ENCODE measurements at places on chromosomes 6 and 20.

DNA sequence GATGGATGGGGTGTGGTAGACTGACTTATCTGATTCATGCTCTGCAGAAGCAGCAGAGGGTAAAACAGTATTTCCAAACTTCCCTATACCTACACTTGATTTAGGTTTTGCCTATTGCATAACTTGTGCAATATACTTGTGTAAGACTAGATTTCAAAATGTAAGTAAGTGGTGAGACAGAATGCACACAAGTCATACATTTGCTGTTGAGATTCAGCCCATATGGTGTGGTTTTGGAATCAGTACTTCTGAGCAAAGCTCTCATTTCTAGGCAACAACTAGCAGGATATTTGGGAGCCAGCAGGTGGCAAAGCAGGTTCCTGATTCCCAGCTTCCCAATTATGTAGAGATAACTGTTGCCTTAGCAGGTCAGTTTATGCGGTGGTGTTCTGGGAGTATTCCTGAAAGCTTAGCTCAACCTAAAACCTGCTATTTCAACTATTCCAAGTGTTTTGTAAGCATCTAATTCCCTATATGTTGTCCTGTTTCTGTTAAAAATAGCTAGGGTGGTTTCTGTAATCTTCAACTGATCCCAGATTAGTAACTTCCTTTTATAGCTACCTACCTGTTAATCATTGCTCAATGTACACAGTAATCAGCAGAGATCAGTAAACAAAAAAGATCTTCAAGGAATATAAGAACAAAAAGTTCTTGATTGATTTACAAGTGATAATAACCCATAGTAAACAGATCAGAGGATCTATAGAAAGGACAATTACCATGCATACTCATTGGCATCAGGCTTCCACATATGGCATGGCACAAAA lies 8.5 kb upstream of the FABP7 start:
- no peak for DNase-seq

DNA sequence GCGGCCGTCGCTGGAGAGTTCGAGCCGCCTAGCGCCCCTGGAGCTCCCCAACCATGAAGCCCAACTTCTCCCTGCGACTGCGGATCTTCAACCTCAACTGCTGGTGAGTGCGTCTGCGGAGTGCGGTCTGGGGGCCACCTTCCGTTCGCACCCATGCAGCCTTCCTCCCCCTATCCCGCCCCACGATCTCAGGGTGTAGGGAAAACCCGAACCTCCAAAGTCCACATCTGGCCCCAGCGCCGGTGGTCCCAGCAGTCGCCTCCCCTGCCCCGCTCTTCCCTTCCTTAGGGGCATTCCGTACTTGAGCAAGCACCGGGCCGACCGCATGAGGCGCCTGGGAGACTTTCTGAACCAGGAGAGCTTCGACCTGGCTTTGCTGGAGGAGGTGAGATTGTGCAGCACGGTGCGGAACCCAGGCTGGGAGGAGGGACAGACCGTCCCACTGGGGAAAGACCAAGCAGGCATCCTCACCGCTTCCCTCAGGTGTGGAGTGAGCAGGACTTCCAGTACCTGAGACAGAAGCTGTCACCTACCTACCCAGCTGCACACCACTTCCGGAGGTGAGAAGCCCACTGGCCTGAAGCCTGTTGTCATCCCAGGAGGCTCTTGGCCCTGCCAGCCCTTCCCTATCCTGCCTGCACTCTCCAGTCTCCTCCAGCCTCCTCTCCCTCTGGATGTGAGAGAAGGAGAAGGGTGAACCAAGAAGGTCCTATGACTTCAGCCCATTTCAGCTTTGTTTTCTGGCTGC lies 719 bp downstream of the SMPD2 start:
- peak; percentile 63 for DNase-seq

GRCh38 chr6:56214041-56214702 lies 33.2 kb downstream of the COL21A1 start:
- DNase-seq = no peak

DNA sequence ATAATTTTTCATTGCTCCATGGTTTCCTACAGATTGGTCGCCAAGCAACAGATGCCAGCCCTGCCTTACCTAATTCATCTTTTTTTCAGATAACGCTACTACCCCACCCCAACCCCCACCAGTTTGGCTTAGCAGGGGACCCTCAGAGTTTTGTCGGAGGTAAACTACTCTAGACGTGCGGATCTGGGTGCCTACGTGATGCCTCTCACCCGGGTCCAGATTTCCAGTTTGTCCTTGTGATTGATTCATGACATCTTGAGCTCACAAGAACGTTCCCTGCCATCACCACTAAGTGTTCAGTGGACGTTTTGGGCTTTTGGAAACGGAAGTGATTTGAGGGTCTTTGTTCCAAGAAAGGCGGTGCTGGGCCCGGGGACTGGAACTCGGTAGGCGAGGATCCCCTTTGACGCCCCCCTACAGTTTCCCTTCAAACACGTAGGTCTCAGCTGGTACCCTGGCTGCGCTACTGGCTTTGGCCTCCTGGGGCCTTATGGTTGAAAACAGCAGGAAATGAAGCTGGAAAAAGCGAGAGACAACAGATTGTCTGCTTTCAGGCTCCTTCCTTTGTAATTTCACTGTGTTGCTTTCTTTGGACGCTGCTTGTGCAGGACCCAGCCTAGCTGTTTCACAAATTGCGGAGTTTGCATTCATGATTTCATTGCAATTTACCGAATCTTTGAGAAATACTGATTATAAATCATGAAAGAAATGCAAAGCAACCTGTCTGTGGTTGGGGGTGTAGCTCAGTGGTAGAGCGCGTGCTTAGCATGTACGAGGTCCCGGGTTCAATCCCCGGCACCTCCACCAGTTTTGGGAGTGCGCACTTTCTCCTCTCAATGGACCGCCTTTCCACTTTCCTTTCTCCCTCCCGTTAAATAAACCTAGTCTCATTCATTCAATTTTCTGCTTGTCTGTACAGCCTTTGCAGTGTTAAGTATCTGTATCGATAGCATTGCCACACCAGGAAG lies 81.0 kb downstream of the GPX5 start:
- no peak for DNase-seq

DNA sequence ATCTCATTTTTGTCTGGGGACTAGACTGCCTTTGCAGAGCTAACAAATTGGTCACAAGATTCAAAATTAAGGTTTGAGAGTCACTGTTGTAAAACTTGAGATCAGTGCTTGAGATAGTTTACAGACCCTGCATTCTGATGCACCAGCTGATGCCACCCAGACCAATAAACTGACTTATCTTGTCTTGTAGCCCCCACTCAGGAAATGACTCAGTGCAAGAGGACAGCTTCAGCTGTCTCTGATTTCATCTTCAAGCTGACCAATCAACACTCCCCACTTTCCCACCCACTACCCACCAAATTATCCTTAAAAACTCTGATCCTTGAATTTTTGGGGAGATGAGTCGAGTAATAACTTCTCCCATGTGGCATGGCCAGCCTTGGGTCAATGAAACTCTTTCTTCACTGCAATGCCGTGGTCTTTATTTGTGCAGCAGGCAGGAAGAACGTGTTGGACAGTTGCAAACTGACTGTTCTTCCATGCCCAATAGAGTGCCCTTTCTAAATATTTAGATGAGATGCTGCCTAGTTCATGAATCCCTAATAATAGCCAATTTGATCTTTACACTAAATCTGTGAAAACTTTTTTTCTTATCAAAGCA lies 48.3 kb upstream of the PROKR2 start:
- DNase-seq = no peak

DNA sequence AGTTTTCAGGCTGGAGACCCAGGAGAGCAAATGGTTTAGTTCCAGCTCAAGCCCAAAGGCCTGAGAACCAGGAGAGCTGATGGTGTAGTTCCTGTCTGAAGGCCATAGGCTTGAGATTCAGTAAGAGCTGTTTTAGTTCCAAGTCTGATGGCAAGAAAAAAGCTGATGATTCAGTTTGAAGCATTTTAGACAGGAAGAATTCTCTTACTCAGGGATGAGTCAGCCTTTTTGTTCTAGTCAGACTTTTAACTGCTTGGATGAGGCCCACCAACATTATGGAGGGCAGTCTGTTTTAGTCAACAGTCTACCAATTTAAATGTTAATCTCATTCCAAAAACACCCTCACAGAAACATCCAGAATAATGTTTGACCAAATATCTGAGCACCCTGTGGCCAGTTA lies 2.5 kb downstream of the ZSCAN26 start:
- DNase-seq = no peak

- no peak for DNase-seq
Observed at GRCh38 chr6:84779380-84779779, 15.0 kb upstream of the TBX18 start.

DNA sequence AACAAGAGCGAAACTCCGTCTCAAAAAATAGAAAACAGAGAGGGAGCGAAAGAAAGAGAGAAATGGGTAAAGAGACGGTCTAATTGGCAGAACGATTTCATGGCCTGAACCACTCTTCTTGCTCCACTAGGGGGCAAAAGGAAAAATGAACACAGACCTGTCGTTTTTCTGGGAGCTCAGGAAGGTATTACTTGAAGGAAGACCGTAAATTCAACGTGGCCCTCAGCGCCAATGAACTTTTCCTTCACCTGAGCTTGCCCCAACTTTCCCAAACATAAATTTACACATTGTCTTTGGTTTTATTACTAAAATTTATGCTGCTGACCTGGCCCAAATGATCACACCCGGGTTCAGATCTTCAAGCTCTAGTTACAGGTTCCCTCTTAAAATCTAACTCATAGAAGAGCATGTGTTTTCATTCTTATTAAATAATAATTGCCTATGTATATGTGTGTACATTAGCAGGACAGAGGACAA lies 67.3 kb downstream of the ATP9A start:
- no peak for DNase-seq

Measured in NCI-H187 (cell line).